ENCODE measurements at places on chromosomes 5 and 9. TPM values are rescaled to one million over a fixed set of nuclear protein-coding genes. Genes with fewer than 3 reads are reported as not detected.

DNA sequence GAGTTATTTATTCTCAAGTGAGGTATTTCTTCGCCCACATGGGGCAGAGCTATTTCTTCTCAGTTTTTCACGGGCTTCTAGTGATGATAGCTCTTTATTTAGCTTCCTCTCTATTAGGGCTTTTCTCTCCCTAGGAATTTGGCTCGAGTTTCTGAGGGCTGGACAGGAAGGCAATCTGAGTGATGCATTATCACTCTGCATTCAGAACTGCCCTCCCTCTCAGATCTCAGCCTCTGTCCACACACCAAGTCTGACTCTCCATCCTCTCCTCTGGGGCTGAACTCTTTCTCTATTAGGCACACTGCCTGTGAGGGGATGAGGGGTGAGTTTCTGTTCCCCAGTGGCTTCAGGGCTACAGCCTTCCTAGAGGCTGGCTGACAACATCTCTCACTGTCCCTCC, 14.9 kb upstream of the SCAMP1 start:
- DNase-seq: peak; percentile 37

GRCh38 chr9:88462191-88462590, 72.8 kb upstream of the NXNL2 start:
- peak; percentile 91 for DNase-seq

DNA sequence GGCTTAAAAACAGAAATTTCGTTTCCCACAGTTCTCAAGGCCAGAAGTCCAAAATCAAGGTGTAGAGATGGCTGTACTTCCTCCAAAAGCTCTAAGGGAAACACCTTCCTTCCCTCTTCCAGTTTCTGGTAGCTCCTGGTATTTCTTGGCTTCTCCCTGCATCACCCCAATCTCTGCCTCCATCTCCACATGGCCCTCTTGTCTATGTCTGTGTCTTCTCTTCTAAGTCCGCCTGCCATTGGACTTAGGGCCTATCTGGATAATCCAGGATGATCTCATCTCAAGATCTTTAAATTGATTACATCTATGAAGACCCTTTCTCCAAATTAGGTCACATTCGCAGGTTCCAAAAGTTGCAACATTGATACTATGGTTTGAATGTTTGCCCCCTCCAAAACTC, 105.6 kb downstream of the ATPSCKMT start:
- no peak for DNase-seq

DND1 gene
- 0.26 TPM for total RNA-seq

DNA sequence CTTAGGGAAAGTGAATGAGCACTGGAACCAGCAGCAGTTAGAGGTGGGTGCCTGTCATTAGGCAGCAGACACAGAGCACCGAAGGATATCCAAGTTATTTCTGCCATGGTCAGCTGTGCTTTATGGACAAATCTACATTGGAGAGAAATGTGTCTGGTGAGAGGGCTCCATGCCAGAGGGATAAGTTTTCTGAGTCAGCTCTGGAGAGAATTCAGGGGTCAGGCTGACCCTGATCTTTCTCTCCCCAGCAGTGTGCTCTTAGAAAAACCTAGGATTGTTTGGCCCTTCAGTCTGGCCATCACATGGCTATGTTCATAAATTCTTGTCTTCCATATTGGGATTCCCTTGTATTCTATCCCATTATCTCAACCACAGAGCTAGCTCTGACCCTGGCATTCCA, 8.9 kb upstream of the IL17B start:
- DNase-seq: no peak

Data from bronchial epithelial cell (primary cell).